EL (cell line): ENCODE measurements at places on chromosomes 3 and 15.

DNA sequence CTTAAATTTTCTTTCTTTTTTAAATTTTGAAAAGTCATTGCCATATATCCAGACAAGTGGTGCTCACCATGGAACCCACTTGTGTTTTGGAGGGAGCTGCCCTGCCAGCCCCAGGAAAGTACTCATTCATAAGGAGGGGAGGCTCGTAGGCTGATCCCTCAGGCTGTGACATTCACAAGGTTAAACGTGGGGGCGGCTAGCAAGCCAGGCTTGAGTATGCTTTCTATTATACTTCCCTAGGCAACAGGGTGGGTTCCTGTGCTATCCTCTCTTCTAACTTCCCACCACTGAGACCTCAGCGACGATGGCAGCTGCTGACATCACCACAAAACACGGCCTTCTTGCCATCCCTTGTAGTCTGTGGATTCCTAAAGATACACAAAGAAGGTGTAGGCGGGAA, 160.5 kb upstream of the C2CD4B start:
- DNase-seq, result no peak

- DNase-seq, result no peak
Observed at GRCh38 chr15:66868918-66869317, 166.9 kb downstream of the SMAD6 start.

DNA sequence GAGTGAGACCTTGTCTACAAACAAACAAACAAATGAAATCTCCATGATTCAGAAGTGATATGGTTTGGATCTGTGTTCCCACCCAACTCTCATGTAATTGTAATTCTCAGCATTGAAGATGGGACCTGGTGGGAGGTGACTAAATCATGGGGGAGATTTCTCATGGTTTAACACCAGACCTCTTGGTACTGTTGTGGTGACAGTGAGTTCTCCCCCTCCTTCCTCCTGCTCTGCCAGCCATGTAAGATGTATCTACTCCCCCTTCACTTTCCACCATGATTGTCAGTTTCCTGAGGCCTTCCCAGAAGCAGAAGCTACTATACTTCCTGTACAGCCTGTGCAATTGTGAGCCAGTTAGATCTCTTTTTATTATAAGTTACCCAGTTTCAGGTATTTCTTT, 438.4 kb upstream of the THBS1 start:
- no peak for DNase-seq

- no peak for DNase-seq
Observed at GRCh38 chr3:61903074-61903473, 341.7 kb downstream of the PTPRG start.

GRCh38 chr3:73364517-73364916, 260.2 kb downstream of the PDZRN3 start:
- no peak for DNase-seq

- DNase-seq, result no peak
Observed at GRCh38 chr3:31841515-31841914, 139.5 kb downstream of the OSBPL10 start.

- no peak for DNase-seq
Observed at GRCh38 chr3:170368921-170369320, 11.4 kb downstream of the SKIL start.

DNA sequence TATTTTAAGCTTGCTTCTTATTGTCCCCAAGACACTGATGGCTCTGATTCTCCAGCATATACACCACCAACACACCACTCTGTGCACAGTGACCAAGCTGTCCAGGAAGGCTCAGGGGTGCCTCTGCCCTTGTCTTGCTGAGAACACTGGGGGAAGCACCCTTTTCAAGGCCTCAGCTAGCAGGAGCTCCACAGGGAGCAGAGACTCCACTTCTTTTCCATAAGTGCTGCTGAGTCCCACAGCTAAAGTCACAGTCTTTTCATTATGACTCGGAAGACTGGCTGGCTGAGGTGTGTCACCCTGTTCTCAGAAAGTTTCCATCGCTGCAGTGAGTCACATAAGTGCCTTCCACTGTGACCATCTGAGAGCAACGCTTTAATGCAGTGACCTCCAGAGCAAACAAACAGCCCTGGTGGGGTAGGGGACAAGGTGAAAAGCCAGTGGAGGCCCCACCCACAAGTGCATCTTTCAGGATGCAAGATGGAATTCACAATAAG, 226.9 kb upstream of the CHRNA7 start:
- no peak for DNase-seq

- no peak for DNase-seq
Observed at GRCh38 chr15:58726867-58727266, 22.6 kb downstream of the ADAM10 start.

GRCh38 chr3:174051191-174051590, 653.6 kb downstream of the NLGN1 start:
- DNase-seq, result no peak

DNA sequence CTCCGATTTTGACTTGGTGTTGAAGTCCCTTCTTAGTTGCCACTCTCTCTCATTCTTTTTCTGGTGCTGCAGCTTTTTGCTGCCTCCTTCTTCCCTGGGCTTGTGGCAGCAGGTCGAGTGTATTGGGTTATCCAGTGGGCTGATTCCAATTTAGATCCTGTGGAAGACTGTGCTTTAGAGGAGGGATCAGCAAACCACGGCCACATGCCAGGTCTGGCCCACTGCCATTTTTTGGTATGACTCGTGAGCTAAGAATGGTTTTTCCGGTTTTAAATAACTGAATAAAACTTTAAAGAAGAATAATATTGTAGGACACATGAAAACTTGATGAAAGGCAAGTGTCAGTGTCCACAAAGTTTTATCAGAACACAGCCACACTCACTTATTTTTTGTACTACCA, 330.5 kb downstream of the ROBO2 start:
- DNase-seq, result peak; percentile 82
